ENCODE measurements at places on chromosomes 4 and X. TPM values are rescaled to one million over a fixed set of nuclear protein-coding genes. Genes with fewer than 3 reads are reported as not detected.
A peak's percentile ranks its signal among the peaks of the same experiment; 100 is the strongest.

Gene HSPA4L
- total RNA-seq: 6.3 TPM

Gene TBC1D8B
- total RNA-seq: 7.3 TPM

Gene EVC2
- 1.9 TPM for total RNA-seq

Gene KLF3
- 29.7 TPM for total RNA-seq

Gene DCK
- 1.7 TPM for total RNA-seq

Gene C4orf51
- not detected for total RNA-seq

Gene CT45A5
- not detected for total RNA-seq

Gene ZIC3
- not detected for total RNA-seq

Gene ADH1A
- 0.54 TPM for total RNA-seq

Gene C4orf54
- total RNA-seq: not detected

Gene UGT8
- total RNA-seq: 5.9 TPM

- H3K4me3 ChIP-seq: no peak overlapping the region
- H3K36me3 ChIP-seq: no peaks in the 10 kb centered on the region
- no peak overlapping the region for H3K27ac ChIP-seq
- no peaks in the 10 kb centered on the region for H3K27me3 ChIP-seq
These were observed 2158.6 kb upstream of the TENM3 start for GRCh38 chr4:180084561-180084960.

GRCh38 chrX:129872524-129872923, 28.8 kb upstream of the ZDHHC9 start:
- H3K36me3 ChIP-seq: no peaks in the 10 kb centered on the region
- DNase-seq: no peak
- H3K4me1 ChIP-seq: no peaks in the 10 kb centered on the region
- no peak overlapping the region for H3K4me3 ChIP-seq

- H3K4me3 ChIP-seq: no peak overlapping the region
- H3K4me1 ChIP-seq: no peaks in the 10 kb centered on the region
- peaks cover 6% of the 10 kb centered on the region for H3K27me3 ChIP-seq
- no peaks in the 10 kb centered on the region for H3K36me3 ChIP-seq
- H3K27ac ChIP-seq: no peak overlapping the region
- no peak for DNase-seq
These were observed 15.0 kb upstream of the STARD8 start for GRCh38 chrX:68632491-68632890.

GRCh38 chr4:26583538-26583864, 383 bp upstream of the TBC1D19 start:
- DNase-seq: no peak
- no peaks in the 10 kb centered on the region for H3K27me3 ChIP-seq
- peaks cover 4% of the 10 kb centered on the region for H3K4me1 ChIP-seq
- peak overlapping the region; percentile 52 for H3K4me3 ChIP-seq
- H3K36me3 ChIP-seq: no peaks in the 10 kb centered on the region

DNA sequence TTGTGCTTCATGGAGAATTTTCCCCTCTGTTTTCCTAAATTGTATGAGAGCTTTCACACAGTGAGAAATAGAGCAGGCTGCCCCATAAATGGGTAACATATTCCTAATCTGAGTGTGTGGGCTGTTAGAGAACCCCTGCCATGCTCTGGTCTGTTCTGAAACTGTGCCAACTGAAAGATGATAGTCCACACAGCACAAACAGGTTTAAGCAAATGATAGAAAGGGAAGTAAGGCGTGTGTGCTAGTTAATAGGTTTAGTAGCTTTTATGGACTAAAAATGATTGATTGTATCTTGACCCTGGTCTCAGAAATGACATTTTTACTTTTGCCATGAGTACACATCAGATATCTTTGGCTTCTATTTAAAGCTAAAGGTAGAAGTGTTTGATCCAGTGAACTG, 106.2 kb downstream of the PRRG1 start:
- H3K36me3 ChIP-seq: no peaks in the 10 kb centered on the region
- DNase-seq: no peak
- no peak overlapping the region for H3K27ac ChIP-seq
- no peak overlapping the region for H3K4me3 ChIP-seq

GRCh38 chr4:10413177-10413576, 44.0 kb downstream of the ZNF518B start:
- no peaks in the 10 kb centered on the region for H3K36me3 ChIP-seq
- no peaks in the 10 kb centered on the region for H3K27me3 ChIP-seq
- H3K27ac ChIP-seq: no peak overlapping the region
- H3K4me3 ChIP-seq: no peak overlapping the region
- DNase-seq: no peak

- H3K4me3 ChIP-seq: no peak overlapping the region
- no peak for DNase-seq
- H3K27me3 ChIP-seq: no peaks in the 10 kb centered on the region
- H3K27ac ChIP-seq: no peak overlapping the region
- no peaks in the 10 kb centered on the region for H3K4me1 ChIP-seq
These were observed 327.9 kb upstream of the VCX start for GRCh38 chrX:7514871-7515599.

GRCh38 chr4:24322511-24322910, 261.8 kb downstream of the DHX15 start:
- no peaks in the 10 kb centered on the region for H3K4me1 ChIP-seq
- H3K27ac ChIP-seq: no peak overlapping the region
- H3K4me3 ChIP-seq: no peak overlapping the region
- no peaks in the 10 kb centered on the region for H3K36me3 ChIP-seq
- no peak for DNase-seq
- no peaks in the 10 kb centered on the region for H3K27me3 ChIP-seq

DNA sequence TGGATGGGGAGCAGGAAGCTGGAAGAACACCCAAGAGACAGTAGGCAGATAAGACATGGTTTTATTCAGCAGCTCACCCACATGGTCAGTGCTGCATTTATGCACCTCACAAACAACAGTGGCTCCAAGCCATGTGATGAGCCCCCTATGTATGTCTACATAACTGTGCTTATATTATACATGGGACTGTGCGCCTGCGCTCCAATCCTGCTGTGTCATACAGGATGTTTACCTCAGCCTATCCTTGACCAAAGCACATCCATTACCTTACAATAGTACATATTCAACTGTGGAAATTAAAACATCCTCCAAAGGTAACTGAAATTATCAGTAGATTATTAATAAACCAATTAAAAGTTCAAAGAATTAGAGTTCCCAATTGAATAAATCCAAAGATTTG, 44.1 kb upstream of the SGMS2 start:
- H3K27me3 ChIP-seq: no peaks in the 10 kb centered on the region

DNA sequence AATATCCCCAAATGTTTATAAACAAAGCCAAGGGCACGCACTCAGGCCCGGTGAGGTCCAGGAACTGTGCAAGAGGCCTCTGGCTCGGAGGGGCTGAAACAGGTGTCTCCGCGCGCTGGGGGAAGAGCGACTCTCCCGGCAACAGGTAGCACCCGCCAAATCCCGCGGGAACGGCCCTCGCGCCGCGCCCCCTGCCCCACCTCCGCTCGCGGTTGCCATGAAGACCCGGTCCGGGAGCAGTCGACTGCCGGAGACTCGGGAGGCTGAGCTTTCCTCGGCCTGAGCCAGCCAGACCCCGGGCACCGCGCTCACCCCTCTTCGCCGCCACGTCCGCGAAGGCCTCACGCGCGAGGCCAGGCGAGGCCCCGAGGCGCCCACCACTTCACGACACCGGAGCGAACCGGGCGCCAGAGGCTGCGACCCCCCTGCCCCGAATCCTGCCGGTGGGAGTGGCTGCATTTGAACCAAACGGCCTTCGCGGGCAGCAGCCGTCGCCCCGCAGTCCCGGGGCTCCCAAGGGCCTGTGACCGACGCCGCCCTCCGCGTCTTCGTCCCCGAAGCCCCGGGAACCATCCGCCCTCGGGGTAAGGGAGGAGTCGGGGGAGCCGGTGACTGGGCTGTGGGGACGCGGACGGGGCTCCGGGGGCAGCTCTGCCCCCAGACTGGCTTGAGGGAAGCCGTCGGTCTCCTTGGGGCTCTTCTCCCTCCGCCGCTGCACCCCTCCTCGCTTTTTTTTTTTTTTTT, at the start of gene NSUN7:
TSS of gene NSUN7 (plus strand) at position 239 of the 744 bp plus-strand sequence. CDS start 739 bp downstream, outside the sequence.
- H3K4me1 ChIP-seq: no peaks in the 10 kb centered on the region
- peak within 1 kb of the TSS; percentile 48 for H3K27ac ChIP-seq
- DNase-seq: peak; percentile 89
- peak within 1 kb of the TSS; percentile 55 for H3K4me3 ChIP-seq
- H3K27me3 ChIP-seq: no peaks in the 10 kb centered on the region
- no peaks in the 10 kb centered on the region for H3K36me3 ChIP-seq

DNA sequence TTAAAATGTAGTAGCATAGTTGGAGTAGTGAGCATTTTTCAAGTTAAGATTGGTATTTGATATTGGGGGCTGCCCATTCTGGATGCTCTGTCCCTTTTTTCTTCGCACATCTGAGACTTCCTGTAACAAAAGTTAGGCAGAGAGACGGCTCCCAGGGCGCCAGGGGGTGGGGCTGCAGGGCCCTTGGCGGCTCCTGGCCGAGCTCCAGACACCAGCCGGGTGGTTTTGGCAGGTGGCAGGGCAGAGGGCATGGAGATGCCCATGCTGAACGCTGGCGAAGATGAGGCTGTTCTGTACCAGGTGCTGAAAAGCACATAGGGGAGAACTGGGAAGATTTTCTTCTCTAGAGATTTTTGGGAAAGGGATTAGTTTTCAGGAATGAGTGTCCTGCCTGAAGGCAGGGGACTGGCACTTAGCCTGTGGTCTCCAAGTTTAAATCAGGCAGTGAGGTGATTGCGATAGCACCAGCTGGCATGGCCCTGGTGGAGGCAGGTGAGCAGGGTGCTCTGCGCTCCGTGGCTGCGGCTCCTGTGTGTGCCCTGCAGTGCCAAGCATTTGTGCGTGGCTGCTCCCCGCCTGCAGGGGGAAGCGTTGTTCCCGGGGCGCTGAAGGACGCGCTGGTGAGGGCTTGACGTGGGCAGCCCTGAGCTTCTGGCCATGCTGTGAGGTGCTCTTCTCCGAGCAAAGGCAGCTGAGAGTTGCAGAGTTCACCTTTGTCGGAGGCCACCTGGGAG, 23.6 kb upstream of the HGFAC start:
- no peaks in the 10 kb centered on the region for H3K36me3 ChIP-seq
- H3K27me3 ChIP-seq: no peaks in the 10 kb centered on the region
- DNase-seq: no peak
- H3K4me3 ChIP-seq: no peak overlapping the region

DNA sequence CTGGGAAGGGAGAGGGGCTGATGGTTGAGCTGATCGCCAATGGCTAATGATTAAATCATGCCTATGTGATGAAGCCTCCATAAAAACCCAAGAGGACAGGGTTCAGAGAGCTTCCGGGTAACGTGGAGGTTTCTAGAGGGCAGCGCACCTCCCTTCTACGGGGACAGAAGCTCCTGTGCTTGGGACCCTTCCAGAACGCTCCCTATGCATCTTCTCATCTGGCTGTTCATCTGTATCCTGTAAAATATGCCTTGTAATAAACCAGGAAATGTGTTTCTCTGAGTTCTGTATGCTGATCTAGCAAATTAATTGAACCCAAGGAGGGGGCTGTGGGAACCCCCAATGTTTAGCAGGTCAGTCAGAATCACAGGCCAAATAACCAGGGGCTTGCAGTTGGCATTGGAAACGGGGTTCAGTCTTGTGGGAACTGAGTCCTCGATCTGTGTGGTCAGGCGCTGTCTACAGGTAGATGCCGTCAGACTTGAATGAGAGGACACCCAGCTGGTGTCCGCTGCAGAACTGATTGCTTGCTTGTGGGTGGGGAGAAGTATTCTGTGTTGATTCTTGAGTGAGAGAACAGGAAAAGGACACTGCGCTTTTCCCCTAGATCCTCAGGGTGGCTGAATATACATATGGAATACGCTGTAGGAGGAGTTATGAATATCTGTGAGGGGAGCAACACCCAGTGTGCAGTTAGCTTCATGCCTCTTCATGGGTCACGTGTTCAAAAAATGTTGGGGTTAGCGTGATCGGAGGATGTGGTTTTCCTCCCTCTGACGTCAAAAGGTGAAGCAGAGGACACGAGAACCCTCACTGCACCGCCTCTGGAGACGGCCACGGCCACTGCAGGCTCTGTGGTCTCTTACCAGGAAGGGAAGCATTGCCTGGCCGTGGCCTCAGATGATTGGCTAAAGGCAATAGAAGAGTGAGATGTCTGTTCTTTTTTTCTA, 29.2 kb downstream of the HTT-AS start:
- H3K4me3 ChIP-seq: no peak overlapping the region
- no peak overlapping the region for H3K27ac ChIP-seq
- no peaks in the 10 kb centered on the region for H3K4me1 ChIP-seq
- DNase-seq: no peak
- no peaks in the 10 kb centered on the region for H3K27me3 ChIP-seq

- H3K4me1 ChIP-seq: no peaks in the 10 kb centered on the region
- no peak overlapping the region for H3K27ac ChIP-seq
- H3K36me3 ChIP-seq: no peaks in the 10 kb centered on the region
- H3K4me3 ChIP-seq: no peak overlapping the region
These were observed 7.7 kb downstream of the GPR50 start for GRCh38 chrX:151183912-151184565.

GRCh38 chr4:153808175-153808574, 19.3 kb upstream of the SFRP2 start:
- H3K4me1 ChIP-seq: no peaks in the 10 kb centered on the region
- no peak overlapping the region for H3K27ac ChIP-seq
- no peak overlapping the region for H3K4me3 ChIP-seq

GRCh38 chrX:12443534-12444098, 305.3 kb downstream of the FRMPD4 start:
- no peak overlapping the region for H3K27ac ChIP-seq
- H3K4me1 ChIP-seq: no peaks in the 10 kb centered on the region
- no peaks in the 10 kb centered on the region for H3K36me3 ChIP-seq
- no peak for DNase-seq
- no peak overlapping the region for H3K4me3 ChIP-seq

DNA sequence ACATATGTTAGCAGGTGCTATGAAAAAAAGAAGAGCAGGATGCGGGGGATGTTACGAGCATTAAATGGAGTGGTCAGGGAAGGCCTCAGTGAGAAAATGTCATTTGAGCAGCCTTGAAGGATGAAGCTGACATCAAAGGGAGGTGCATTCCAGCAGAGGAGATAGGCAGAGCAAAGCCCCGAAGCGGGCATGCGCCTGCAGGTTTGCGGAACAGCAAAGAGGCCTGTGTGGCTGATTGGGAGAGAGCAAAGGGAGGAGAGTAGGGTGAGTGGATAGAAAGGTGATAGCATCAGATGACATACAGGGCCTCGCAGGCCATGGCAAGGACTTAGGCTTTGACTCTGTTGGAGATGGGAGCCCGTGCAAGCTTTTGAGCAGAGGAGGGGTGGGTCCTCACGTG, 95.4 kb upstream of the GPR50 start:
- DNase-seq: no peak
- no peaks in the 10 kb centered on the region for H3K27me3 ChIP-seq
- no peak overlapping the region for H3K27ac ChIP-seq
- no peak overlapping the region for H3K4me3 ChIP-seq
- no peaks in the 10 kb centered on the region for H3K4me1 ChIP-seq
- no peaks in the 10 kb centered on the region for H3K36me3 ChIP-seq

DNA sequence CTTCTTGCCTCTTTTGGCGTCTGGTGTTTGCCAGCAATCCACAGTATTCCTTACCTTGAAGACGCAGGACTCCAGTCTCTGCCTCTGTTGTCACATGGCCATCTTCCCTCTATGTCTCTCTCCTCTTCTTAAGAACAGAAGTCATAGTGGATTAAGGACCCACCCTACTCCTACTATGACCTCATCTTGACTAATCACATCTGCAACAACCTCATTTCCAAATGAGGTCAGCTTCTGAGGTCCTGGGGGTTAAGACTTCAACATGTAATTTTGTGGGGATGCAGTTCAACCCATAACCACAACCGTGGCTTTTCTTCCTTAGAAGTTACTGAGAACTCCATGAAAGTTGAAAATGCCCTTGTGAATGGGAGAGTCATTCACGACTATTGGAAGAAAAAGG, 23.3 kb downstream of the TLR8 start:
- no peaks in the 10 kb centered on the region for H3K36me3 ChIP-seq
- H3K4me1 ChIP-seq: no peaks in the 10 kb centered on the region
- H3K4me3 ChIP-seq: no peak overlapping the region
- no peaks in the 10 kb centered on the region for H3K27me3 ChIP-seq
